ENCODE measurements at places on chromosomes 2 and 18. TPM values are rescaled to one million over a fixed set of nuclear protein-coding genes. Genes with fewer than 3 reads are reported as not detected.

DNA sequence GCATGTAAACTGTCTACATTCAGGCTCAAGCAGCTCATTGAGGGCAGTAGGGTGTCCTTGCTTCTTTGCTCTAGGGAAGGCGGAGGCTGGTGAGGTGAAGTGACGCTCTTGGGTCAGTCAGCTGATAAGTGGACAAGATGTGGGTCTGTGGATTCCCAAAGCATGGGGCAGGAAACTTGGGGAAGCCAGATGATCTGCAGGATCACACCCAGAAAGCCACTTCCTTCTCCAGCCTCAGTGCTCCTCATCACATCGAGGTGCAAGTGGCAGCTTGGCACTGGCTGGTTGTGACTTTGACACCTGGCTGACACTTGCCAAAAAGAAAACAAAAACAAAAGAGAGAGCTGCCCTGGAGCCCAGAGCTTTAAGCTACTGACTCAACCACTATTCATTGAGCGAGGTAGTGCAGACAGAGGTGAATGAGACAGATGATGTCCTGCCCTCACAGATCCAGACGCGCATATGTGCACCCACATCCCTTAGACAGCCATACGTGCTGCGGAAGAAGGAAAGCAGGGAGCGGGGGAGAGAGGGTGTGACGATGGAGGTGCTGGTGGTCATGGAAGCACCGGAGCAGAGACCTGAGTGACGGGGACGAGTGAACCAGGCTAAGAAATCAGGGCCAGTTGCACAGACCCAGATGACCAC is 3.1 kb upstream of the CIB4 start:
- no peak overlapping the region for H3K27ac ChIP-seq
- no peak overlapping the region for H3K4me3 ChIP-seq
- H3K27me3 ChIP-seq, result peaks cover 20% of the 10 kb centered on the region
- peaks cover 6% of the 10 kb centered on the region for H3K4me1 ChIP-seq
- no peak for DNase-seq
- no peaks in the 10 kb centered on the region for H3K36me3 ChIP-seq

Gene ZNF513
- total RNA-seq, result 23.6 TPM

GRCh38 chr2:24791452-24791851 is 1.7 kb downstream of the PTRHD1 start:
- no peaks in the 10 kb centered on the region for H3K27me3 ChIP-seq
- H3K4me3 ChIP-seq, result no peak overlapping the region
- no peaks in the 10 kb centered on the region for H3K36me3 ChIP-seq
- H3K27ac ChIP-seq, result no peak overlapping the region

Gene CHCHD5
- 22.0 TPM for total RNA-seq

DNA sequence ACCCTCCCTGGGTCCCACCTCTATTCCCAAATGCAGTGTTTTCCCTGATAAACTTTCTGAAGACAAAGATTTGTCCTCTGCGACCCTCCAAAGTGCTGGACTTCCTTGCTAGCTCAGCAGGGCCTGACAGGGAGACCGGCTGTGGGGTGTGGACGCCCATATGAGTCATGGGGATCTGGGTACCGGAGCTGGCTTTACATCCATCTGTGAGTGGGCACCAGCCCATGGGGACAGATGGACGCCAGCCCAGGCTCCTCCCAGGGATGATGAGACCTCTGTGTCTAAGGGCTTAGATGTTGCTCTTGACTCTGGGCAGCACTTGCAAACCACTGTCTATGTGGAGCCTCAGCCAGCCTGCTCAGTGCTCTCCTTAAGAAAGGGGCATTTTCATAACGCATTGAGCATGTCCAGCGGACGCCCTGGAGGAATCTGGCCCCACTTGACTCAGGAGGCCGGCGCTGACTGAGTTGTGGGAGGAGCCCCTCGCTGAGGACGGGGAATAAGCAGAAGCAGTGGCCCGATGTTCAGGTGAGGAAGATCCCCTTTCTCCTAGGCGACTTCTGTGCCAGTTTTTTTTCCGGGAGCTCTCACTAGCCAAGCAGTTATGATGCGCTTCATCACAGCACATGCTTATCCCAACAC is 229.4 kb upstream of the MYT1L start:
- peaks cover 3% of the 10 kb centered on the region for H3K27me3 ChIP-seq
- H3K4me1 ChIP-seq, result no peaks in the 10 kb centered on the region
- H3K27ac ChIP-seq, result no peak overlapping the region
- no peak for DNase-seq
- H3K4me3 ChIP-seq, result no peak overlapping the region

- no peak overlapping the region for H3K27ac ChIP-seq
- peaks cover 70% of the 10 kb centered on the region for H3K4me1 ChIP-seq
- no peak overlapping the region for H3K4me3 ChIP-seq
- DNase-seq, result no peak
These were observed 38.7 kb downstream of the STK39 start for GRCh38 chr2:168208652-168209051.

DNA sequence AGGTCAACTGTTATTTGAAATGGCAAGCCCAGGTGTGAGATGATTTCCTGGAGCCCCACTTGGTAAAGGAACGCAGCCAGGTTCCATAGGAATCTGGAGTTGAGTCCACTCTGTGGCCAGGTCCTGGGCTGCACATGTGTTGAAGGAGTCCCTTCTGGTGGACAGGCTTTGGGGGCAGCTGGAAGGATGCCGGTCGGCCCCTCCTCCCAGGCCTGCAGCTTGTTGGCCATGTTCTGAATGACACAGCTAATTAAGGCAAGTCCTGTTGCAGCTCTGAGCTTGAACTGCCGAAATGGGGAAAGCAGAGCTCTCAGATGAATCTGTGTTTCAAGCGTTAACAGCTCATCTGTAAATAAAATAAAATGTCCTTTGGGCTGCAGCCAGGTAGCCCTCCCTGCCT is 23.8 kb downstream of the EN1 start:
- peaks cover 43% of the 10 kb centered on the region for H3K27me3 ChIP-seq
- no peak overlapping the region for H3K27ac ChIP-seq
- no peak for DNase-seq
- H3K4me1 ChIP-seq, result no peaks in the 10 kb centered on the region
- H3K4me3 ChIP-seq, result no peak overlapping the region
- H3K36me3 ChIP-seq, result no peaks in the 10 kb centered on the region

GRCh38 chr2:102667072-102667471 is 47.7 kb downstream of the SLC9A2 start:
- no peak overlapping the region for H3K4me3 ChIP-seq
- no peaks in the 10 kb centered on the region for H3K4me1 ChIP-seq
- peaks cover 23% of the 10 kb centered on the region for H3K27me3 ChIP-seq
- no peak overlapping the region for H3K27ac ChIP-seq
